Peyer's patch (tissue), 4 donors: ENCODE measurements at places on chromosomes 4 and X. TPM values are rescaled to one million over a fixed set of nuclear protein-coding genes. Genes with fewer than 3 reads are reported as not detected.

GRCh38 chr4:2859514-2859913 lies 15.9 kb downstream of the ADD1 start:
- DNase-seq: no peak

DNA sequence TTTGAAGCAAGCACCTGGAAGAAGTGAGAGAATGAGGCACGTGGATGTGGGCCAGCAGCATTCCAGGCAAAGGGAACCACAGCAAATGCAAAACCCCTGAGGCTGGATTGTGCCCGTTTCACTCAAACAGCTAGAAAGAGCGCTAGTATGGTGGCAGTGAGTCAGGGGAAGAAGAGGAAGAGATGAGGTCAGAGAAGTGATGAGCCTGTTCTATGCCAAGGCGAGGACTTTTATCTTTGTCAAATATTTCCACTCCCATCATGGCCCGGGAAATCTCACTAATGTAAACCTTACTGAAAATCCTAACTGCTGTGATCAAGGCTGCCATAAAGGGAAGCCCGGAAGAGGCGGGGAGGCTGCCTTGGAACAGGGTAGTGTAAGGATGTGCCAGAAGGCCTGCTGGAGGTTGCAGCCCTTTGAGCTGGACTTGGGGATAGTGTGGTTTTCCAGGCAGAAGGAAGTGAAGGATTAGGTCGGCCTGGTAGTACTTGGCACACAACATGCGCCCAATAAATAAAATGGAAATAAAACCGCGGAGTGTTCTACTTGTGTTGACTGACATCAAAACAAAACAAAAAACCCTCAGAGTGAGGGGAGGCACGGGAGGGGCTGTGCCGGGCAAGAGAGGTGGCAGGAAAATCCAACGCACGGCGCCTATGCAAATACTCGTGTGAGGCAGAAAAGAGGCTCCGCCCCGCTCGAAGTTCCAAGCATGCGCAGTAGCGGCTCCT lies 1.2 kb upstream of the CDK16 start:
- no peak for DNase-seq

USP46 gene
- 19.8 TPM for total RNA-seq

LDB2 gene
- total RNA-seq: 43.7 TPM

SLC10A3 gene
- total RNA-seq: 19.3 TPM

CITED1 gene
- total RNA-seq: not detected

KLHL13 gene
- 14.0 TPM for total RNA-seq
